Bronchial smooth muscle cell (primary cell): ENCODE measurements at places on chromosomes 16 and 17. TPM values are rescaled to one million over a fixed set of nuclear protein-coding genes. Genes with fewer than 3 reads are reported as not detected.

The TPSG1 gene
- total RNA-seq, result not detected in 2 replicates

The FOXJ1 gene
- not detected in 2 replicates for total RNA-seq

The GAS2L2 gene
- total RNA-seq, result not detected in 2 replicates

The EVPL gene
- total RNA-seq, result 0.09 and 0.16 TPM in 2 replicates

The AOC2 gene
- 0.32 and 0.60 TPM in 2 replicates for total RNA-seq

The PRSS8 gene
- total RNA-seq, result 0.09 TPM in 1 of 2 replicates, not detected in the other

The PLD6 gene
- total RNA-seq, result 1.9 and 2.4 TPM in 2 replicates

The MT4 gene
- not detected in 2 replicates for total RNA-seq

The PRR15L gene
- not detected in 2 replicates for total RNA-seq

The MTSS2 gene
- total RNA-seq, result 7.9 and 13.6 TPM in 2 replicates

The APOBR gene
- not detected in 2 replicates for total RNA-seq

The ALOXE3 gene
- total RNA-seq, result under 0.01 TPM in 1 of 2 replicates, not detected in the other

The ERN2 gene
- total RNA-seq, result 0.26 and 1.3 TPM in 2 replicates

The ADPRM gene
- 11.8 and 16.1 TPM in 2 replicates for total RNA-seq
